ENCODE measurements at places on chromosomes 3 and 15.

- no peak for DNase-seq
Measured at GRCh38 chr15:81859737-81860516, 185.9 kb downstream of the MEX3B start.

- DNase-seq: no peak
Measured at GRCh38 chr3:185361920-185362319, 1.0 kb upstream of the MAP3K13 start.

GRCh38 chr15:39786447-39787056, 3.9 kb upstream of the FSIP1 start:
- DNase-seq: peak; percentile 53

DNA sequence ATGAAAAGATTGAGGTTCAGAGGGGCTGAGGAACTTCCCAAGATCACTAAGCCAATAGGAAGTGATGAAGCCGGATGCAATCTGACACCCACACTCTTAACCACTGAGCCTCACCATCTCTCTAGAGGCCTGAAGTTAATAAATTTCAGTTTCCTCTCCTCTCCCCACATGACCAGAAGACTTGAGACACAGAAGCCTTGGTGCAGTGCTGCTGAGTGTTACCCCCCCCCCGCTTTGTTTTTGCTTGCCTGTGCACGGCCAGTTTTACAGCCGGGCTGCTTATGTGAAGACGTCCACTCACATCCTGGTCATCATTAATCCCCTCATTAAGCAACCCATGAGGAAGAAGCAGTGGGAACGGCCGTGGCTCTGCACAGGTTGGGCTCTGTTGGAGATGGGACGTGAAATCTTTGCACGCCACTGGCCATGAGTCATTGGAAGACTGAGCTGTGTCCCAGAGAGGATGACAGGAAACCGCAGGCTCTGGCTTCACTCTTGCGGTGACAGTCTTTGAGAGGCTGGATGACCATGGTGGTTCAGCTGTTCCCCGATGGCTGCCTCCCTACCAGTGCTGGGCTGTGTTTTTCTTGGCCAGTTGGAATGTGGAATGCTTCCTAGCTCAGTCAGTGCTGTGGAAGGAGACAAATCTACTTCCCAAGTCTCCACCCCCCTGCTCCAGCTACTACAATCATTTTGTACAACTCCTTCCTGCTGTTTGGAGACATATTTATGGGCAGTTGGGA, 232.6 kb upstream of the LRTM1 start:
- no peak for DNase-seq

DNA sequence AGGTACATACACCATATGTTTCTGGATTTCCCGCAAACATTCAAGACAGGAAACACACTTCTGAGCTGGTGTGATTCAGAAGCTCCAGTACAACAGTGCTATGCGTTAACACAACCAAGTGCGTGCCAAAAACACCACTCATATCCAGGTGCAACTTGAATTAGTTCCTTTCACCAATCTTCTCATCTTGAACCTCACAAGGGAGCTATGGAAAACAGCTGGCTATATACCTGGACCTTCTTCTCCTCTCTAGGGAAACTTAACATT, 31.3 kb downstream of the SUSD5 start:
- no peak for DNase-seq

DNA sequence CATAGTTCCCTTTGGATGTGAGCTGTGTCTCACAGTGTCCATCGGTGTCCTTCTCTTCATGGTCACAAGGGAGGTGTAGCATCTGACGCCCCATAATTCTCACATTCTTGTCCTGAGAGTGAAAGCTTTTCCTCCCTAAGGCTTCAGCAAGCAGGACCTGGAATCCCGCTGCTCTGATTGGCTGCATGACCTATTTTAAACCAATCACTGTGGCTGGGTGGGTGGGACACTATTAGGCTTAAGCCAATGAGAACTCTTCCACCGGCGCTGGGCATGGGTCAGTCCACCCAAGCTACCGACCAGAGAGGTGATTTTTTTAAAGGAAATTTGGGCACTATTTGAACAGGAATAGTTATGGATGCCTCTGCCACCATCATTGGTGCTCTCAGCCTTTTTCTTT, 385.9 kb downstream of the MFSD1 start:
- DNase-seq: no peak

DNA sequence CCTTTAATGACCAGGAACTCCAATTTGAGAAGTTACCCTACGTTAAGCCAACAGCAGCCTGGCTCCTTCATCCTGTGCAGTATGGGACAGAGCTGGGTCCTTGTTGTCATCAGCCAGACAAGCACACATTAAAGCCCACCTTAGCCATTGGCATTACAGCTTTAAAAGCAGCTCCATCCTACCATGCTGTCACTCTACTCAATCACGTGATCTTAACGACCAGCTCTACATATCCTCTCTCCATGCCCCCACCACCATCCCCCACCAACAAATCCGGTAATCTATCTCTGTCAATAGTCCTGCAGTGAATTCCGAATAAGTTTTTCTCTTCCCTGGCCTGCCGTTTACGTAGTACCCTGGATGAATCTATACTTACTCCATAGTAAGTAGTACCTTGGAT, 82.9 kb upstream of the DGKG start:
- DNase-seq: no peak

Measured in CD4-positive, alpha-beta T cell treated with Interleukin-21 for 1 hour (primary cell).